ENCODE measurements at places on chromosomes 7 and 10. TPM values are rescaled to one million over a fixed set of nuclear protein-coding genes. Genes with fewer than 3 reads are reported as not detected.

DNA sequence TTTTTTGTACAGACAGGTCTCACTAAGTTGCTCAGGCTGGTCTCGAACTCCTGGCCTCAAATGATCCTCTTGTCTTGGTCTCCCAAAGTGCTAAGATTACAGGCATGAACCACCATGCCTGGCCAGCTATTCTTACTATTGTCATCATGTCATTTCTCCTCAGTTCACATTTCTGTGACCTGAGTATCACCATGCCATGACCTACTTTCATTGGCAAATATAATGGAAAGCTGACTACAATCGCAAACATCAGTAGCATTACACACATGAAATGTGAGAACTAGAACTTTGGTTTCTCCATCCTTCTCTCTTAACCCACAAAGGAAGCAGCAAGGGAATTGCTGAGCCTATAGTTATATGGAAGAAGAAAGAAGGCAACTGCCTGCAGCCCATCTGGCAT lies 26.0 kb upstream of the WIPF3 start:
- no peak for DNase-seq

The GCK gene
- total RNA-seq, result not detected

- no peak for DNase-seq
Observed at GRCh38 chr10:43024942-43025700, 51.7 kb upstream of the RET start.

GRCh38 chr7:153541903-153542302 lies 510.3 kb upstream of the DPP6 start:
- DNase-seq, result no peak

The CXCL12 gene
- not detected for total RNA-seq

The OR2A12 gene
- total RNA-seq, result not detected

- DNase-seq, result no peak
Observed at GRCh38 chr7:137664846-137665245, 181.9 kb downstream of the DGKI start.

The GBX1 gene
- 0.95 TPM for total RNA-seq

- DNase-seq, result peak; percentile 71
Observed at GRCh38 chr10:12782537-12782936, 219.0 kb downstream of the CCDC3 start.

- no peak for DNase-seq
Observed at GRCh38 chr7:85608804-85609203, 421.9 kb upstream of the SEMA3D start.

GRCh38 chr10:474946-475345 lies 214.5 kb downstream of the DIP2C start:
- no peak for DNase-seq

The DMBT1 gene
- 4.1 TPM for total RNA-seq

DNA sequence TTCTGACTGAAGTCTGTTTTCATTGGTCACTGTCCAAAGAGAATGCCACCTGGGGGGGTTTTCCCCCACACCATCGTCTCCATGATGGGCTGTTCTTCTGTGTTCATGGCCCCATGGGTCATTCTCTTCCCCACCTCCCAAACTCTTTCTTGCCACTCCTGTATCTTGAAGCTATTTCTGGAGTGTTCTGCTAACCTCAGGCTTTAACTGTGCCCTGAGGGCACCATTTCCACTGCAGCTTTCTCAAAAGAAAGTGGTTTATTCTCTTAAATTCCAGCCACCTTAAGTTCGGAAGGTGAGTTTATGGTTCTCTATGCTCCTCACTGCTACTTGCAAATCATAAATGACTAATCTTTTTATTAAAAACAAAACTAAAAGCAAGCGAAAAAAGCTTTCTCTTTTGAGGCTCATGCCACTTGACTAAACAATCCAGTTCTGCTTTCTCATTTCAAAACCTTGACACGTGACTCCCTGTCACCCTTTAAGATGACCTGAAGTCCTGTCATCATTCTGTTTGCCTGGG lies 7.4 kb upstream of the APBB1IP start:
- DNase-seq, result no peak

DNA sequence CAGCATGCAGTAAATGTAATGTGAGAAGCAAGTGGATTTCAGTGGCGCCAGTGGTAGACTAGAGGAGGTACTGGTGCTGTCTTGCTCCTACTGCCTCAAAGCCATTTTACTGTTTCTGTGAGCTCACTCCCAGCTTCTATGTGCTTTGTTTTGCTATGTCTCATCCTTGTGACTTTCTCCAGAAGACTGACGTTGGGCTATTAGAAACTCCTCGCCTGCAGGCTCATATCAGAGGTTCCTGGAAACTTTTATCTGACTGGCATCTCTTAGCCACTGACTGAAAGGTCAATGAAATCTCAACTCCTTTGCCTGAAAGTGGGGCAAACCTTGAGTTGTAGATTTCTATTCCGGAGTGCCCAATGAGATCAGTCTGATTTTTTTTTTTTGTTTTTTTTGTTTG lies 66.4 kb upstream of the SORCS1 start:
- DNase-seq, result no peak

DNA sequence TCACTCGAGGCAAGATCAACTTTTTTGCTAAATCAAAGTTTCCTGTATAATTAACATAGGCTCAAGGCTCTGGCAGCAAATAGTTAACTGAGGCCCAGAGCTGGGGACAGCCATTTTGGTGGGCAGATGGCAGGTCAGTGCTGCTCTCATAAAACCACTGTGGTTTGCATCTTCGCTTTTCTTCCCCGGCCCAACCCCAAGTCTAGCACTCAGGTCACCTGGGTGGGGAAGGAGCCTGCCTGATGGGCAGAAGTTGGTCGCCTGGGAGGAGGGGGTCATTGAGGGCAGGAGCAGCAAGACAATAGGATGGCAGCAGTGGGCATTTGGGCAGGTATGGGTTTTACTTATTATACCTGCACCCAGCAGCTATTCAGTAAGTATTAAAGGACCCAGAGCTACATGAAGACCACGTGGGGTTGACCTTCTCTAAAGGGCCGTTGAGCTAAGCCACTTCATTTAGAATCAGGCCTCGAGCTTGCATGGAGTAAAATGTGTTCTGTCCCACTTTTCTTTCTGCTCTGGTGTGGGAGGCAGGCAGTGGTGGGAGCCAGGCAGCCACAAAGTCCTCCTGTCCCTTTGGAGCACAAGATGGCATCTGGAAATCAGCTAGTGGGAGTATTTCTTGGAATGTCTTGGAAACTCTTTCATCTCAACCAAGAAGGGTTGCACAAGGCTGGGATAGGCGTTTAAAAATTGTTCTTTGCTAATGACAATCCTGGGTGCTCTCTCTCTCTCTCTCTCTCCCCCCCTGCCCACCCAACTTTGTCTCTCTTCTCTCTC lies 133.4 kb downstream of the SPAG6 start:
- DNase-seq, result no peak

The TEX47 gene
- not detected for total RNA-seq

GRCh38 chr10:48498940-48499510 lies 105.8 kb downstream of the ARHGAP22 start:
- no peak for DNase-seq

- DNase-seq, result no peak
Observed at GRCh38 chr7:132051311-132051710, 494.9 kb upstream of the PODXL start.

DNA sequence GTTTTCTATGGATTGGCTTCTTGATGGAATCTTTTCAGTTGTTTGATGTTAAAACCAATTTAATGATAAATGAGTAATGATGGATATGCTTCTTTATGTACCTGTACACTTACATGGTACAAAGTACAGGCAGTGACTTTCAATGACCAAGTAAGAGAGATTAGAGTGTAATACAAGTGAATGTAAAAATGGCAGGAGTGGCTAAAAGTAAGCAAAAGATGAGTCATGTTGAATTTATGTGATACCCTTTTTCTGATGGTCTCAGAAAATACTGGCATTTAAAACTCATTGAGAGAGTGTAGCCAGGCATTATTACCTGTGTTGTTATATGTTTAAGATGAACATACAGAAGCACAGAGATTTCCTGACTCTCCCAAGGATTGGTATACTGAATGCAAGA lies 97.1 kb downstream of the GPR85 start:
- DNase-seq, result no peak

DNA sequence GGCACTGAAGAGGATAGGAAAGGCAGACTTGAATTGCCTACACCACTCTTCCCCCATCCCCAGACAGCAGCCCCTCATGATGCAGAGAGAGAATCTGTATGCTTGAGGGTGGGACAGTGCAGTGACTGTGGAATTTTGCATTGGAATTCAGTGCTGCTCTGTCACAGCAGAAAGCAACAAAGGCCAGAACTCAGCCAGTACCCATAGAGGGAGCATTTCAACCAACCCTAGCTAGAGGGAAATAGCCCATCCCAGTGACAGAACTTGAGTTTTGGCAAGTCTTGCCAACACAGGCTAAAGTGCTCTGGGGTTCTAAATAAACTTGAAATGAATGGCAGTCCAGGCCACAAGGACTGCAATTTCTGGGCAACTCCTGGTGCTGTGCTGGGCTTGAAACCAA lies 80.4 kb downstream of the TES start:
- DNase-seq, result no peak

DNA sequence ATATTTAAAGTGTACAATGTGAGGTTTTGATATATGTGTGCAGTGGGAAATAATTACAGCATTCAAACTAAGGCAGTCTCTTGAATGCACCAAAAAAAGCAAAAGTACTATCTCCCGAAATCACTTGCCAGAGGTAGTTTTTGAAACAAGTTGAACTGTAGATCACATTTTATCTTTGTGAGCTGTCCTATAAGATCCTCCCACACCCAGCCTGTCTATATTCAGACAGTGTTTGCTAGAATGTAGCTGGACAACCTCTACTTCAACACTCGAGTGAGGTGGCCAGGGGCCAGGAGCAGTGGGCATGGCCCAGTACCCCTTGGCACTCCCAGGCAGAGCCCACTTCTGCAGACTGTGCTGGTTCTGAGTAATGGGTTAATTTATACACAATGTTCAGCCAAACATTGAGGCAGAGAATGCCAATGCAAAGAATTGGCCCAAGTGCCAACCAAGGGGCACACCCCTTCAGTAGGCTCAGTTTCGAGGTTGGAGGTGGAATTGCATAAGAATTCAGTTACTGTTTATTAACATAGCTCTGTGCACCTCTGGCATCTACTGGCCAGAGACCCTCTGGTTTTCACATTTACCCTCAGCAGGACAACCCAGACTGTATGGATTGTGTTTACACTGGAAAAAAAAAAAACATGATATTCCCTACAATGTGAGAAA lies 70.5 kb downstream of the AHR start:
- no peak for DNase-seq

DNA sequence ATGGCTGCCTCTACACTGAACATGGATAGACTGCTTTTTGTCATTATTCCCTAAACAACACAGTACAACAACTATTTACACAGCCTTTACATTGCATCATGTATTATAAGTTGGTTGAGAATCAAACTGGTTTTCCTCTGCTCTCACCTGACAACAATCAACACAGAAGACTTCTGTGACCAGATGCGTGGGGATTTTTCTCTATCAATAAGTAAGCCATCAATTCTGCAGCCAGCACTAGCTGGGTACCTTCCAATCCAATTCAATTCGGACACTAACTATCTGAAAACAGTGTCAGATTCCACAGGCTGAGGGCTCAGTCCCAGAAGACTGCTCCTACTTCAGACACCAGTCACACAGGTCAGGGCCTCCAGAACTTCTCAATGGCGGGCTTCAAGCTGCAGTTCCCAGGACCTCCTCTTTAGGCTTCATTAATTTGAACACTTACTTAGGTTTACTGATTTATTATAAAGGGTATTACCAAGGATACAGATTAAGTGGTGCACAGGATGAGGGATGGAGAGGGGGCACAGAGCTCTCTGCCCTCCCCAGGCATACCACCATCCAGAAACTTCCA lies 36.4 kb upstream of the ASL start:
- DNase-seq, result no peak

DNA sequence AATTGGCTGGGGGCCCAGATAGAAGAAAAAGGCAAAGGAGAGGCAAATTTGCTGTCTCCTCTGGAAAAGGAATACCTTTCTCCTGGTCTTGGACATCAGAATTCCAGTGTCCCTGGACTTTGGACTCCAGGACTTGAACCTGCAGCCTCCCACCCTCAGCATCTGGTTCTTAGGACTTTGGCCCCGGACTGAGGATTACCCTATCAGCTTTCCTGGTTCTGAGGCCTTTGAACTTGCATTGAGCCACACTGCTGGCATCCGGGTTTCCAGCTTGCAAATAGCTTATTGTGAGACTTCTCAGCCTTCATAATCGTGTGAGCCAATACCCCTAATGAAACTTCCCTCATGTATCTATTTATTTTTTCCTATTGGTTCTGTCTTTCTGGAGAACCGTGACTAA lies 68.3 kb downstream of the DNAH11 start:
- no peak for DNase-seq

GRCh38 chr7:4085937-4086691 lies 596.0 kb upstream of the FOXK1 start:
- DNase-seq, result no peak

- no peak for DNase-seq
Observed at GRCh38 chr10:95716866-95717265, 23.1 kb upstream of the TCTN3 start.

DNA sequence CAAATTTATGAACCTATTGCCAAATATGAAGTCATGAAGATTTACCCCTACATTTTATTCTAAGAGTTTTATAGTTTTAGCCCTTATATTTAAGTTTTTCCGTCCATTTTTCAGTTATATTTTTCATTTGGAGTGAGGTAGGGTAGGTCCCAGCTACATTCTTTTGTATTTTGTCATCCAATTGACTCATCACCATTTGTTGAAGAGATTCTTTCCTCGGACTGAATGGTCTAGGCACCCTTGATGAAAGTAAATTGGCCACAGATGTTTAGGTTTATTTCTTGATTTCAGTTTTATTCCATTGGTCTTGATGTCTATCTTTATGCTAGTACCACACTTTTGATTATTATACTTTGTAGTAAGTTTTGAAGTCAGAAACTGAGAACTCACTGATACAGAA lies 22.7 kb downstream of the CYP2C19 start:
- no peak for DNase-seq

The INHBA gene
- total RNA-seq, result 0.08 TPM

GRCh38 chr10:33869028-33869427 lies 534.6 kb upstream of the NRP1 start:
- DNase-seq, result no peak

DNA sequence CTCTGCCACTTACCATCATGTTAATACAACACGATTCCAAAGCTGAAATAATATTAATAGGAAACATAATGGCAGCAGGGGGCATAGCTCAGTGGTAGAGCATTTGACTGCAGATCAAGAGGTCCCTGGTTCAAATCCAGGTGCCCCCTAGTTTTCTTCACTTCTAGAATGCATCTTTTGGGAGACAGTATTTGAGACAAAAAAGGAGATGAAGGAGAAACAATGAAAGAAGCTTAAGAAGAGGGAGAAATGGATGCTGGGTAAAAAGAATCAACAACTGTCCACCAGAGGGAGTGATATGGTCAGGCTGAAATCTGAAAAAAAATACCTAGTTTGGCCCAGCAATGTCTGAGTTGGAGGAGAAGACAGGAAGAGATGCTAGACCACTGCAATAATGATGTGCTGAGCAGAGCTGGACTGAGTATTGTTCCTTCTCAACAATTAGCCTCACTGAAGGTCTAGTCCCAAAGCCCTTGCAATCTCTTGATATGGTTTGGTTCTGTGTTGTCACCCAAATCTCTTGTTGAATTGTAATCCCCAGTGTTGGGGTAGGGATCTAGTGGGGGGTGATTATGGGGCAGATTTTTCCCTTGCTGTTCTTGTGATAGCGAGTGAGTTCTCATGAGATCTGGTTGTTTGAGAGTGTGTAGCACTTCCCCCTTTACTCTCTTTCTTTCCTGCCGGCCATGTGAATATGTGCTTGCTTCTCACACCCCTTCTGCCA lies 48.3 kb downstream of the ZNF783 start:
- DNase-seq, result peak; percentile 66

The CH25H gene
- total RNA-seq, result not detected

The POU6F2 gene
- total RNA-seq, result not detected
